ENCODE measurements at places on chromosomes 1 and 21. TPM values are rescaled to one million over a fixed set of nuclear protein-coding genes. Genes with fewer than 3 reads are reported as not detected.

GRCh38 chr1:109470245-109470644 is 3.9 kb downstream of the SYPL2 start:
- no peak for DNase-seq

GRCh38 chr1:181490740-181491712 is 7.7 kb downstream of the CACNA1E start:
- DNase-seq: no peak

DNA sequence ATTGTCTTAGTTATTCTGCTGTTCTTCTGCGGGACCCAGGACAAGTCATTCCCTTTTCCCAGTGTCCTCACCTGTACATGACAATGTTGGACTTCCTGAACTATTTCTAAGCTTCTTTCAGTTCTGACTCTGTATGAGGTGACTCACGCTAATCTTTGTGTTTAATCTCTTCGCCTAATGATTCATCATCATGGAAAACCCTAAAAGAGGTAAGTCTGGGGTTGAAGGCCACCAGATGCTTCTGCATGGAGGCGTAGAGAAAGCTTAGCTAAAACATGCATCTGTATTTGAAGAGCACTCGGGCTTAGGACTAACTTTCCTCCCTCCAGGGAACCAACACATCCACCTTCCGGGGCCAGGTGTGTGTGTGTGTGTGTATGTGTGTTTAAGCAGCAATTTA is 7.4 kb downstream of the SPRR5 start:
- DNase-seq: no peak

- peak; percentile 98 for DNase-seq
These were observed at the start of gene FAM89A for GRCh38 chr1:231040019-231040799. FAM89A (minus strand) TSS chr1:231040254; CDS start chr1:231040211, 43 bp downstream.

GRCh38 chr1:109814993-109815786 is 51.5 kb upstream of the EPS8L3 start:
- DNase-seq: peak; percentile 3

- DNase-seq: no peak
These were observed 14.0 kb downstream of the SLC37A1 start for GRCh38 chr21:42527489-42528158.

GRCh38 chr1:109241841-109242345 is 7.4 kb upstream of the CELSR2 start:
- no peak for DNase-seq

DNA sequence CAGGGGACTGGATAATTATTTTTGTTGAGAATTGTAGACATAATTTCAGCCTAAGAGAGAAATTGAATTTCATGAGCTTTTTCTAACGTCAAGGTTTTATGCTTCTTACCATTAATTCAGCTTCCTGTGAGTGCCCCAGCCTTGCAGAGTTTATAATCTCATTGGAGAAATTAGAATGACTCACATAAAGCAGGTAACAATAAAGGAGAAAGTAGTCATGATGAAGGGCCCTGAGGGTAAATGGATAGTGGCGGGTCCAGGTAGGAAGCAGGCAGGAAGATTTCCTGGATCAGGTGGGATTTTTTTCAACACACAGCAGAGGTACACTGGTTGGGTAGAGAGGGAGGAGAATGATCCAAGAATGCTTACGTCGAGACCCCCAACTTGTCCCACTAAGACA is 311.4 kb downstream of the BARHL2 start:
- DNase-seq: no peak

- no peak for DNase-seq
These were observed 1.3 kb upstream of the CC2D1B start for GRCh38 chr1:52367272-52367671.

GRCh38 chr1:198291036-198291435 is 134.2 kb downstream of the NEK7 start:
- no peak for DNase-seq

- DNase-seq: no peak
These were observed 90.6 kb upstream of the CNIH3 start for GRCh38 chr1:224525411-224526040.

DNA sequence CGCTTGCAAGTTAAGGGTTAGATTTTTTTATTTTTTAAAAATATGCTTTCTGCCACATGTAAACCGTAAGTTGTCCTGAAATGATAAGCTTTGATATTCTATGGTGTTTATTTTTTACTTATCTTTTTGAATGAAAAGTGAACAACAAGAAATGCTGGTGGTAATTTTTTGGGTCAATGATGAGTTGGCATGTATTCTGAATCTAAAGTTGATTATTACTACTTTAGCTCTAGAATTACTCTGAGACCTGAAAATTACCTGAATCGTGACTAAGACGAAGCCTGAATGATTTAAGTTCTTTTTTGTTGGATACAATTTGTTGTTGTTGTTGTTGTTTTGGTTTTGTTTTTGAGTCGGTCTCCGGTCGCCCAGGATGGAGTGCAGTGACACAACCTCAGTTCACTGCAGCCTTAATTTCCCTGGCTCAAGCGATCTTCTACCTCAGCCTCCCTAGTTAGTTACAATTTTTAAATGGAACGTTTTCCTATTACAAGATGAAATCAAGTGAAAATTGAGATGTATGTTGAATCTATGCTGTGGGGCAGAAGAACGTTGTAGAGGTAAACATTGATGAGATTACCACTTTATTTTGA is 941 bp downstream of the RABGGTB start:
- peak; percentile 29 for DNase-seq

GRCh38 chr1:25019337-25020172 is 89.5 kb upstream of the RUNX3 start:
- no peak for DNase-seq

GRCh38 chr1:184409011-184409410 is 22.2 kb downstream of the C1orf21 start:
- no peak for DNase-seq

DNA sequence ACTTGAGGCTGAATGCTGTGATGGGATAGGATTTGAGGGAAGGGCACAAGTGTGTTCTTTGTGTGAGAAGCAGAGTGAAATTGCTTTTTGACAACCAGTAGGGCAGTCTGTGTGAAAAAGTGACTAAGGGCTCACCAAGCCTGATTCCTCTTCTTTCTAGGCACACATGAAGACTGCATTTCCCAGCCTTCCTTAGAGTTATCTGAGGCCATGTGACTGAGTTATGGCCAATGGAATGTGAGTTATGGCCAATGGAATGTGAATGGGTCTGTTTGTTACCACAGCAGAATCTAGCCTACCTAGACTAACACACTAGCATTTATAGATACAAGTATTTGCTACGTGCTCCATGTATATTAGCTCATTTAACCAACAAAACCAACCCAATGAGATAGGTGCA is 35.3 kb upstream of the DIRAS3 start:
- DNase-seq: no peak

GRCh38 chr1:90722874-90723589 is 5.9 kb upstream of the BARHL2 start:
- no peak for DNase-seq

- DNase-seq: no peak
These were observed 9.1 kb upstream of the C1QA start for GRCh38 chr1:22627331-22627730.

DNA sequence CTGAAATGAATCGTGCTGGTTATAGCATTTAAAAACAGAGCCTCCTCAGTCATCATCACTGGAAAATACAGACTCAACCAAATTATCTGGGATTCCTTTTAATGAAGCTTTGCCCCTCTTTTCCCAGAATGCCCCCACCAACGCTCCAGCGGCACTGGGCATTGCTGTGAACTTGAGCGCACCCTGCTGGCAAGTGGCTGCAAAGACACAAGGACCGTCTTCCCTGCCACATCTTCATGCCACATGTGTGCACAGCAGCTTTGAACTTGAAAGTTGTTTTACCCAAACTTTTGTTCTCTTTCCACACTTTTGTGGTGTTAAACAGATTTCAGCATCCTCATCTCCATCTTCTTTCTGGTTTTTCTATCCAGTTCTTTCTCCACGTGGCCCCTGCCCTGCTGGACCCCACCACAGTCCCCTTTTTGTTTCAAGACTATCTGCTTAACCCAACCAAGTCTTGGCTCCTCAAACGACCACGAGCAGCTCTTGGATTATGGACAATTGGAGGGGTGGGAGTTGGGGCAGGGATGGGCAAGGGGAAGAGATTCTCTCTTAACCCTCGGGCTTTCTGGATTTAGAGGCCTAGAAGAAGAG is 12.8 kb upstream of the LMX1A start:
- peak; percentile 77 for DNase-seq

- no peak for DNase-seq
These were observed 437.8 kb downstream of the PTBP2 start for GRCh38 chr1:97159342-97159741.

DNA sequence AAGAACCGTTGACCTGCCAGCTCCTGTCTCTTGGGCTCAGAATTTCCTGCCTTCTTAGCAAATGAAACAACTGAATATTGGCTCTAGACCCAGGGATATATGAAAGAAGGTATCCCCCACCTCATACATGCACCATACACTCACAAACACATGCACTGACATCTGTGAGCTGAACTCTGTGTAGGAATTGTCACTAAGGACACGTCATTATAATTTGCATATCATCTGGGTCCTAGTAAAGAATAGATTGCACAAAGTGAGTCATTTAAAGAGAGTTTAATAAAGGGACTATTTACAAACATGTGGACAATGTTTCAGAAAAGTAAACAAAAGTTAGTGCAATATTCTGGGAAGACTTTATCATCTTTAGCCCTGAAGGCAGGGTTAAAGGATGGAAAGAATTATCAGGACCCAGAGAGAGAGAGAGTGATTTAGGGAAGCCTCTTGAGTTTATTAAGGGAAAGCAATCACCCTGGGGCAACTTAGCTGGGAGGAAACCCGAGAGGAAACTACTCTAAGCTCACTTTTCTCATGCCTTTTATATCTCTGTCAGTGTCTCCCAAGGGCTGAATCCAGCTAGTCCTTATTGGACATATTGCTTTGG is 74.1 kb upstream of the PLA2G4A start:
- DNase-seq: no peak

- no peak for DNase-seq
These were observed 378.4 kb downstream of the SETD4 start for GRCh38 chr21:35681946-35682345.

DNA sequence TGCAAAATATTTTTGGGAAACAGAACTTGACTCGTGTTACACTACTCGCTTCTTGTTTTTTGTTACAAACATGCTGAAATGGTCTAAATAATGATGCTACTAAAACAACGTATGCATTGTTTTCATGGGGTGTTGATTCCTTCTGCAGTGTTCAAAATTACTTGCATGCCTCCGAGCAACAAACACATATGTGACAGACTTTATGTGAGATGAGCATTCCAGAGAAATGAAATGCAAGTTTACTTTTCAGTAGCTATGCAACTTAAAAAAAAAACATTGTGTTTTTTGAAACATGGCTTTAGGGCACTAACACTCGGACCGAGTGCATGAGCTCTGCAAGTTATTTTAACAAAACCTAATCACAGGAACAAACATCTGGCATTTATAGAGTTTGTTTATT is 84.8 kb downstream of the CAMTA1 start:
- no peak for DNase-seq

- DNase-seq: peak; percentile 5
These were observed 258.3 kb downstream of the SPATA17 start for GRCh38 chr1:217889401-217889800.

DNA sequence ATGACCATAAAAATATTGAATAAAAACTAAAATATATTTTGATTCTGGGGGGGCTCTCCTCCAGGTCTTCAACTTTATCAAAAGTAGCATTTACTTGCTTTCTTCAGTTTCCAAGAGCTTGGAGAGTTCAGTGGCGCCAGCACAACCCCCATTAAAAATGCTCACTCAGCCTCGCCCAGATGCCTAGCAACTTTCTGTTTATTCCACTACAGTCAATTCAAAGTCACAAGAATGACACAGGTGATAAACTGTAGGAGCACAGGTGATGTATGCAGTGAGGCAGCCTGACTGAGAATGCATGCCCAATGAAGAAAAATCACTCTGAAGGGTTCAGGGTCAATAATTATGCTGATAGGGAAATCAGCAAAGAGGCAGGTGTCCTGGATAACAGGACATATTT is 159.4 kb upstream of the ATP1B1 start:
- DNase-seq: no peak

- no peak for DNase-seq
These were observed 204.4 kb downstream of the PLA2G4A start for GRCh38 chr1:187032982-187033692.

- DNase-seq: no peak
These were observed 688.4 kb downstream of the USP25 start for GRCh38 chr21:16418226-16418625.

GRCh38 chr1:225670806-225671733 is 18.1 kb upstream of the ENAH start:
- DNase-seq: no peak

DNA sequence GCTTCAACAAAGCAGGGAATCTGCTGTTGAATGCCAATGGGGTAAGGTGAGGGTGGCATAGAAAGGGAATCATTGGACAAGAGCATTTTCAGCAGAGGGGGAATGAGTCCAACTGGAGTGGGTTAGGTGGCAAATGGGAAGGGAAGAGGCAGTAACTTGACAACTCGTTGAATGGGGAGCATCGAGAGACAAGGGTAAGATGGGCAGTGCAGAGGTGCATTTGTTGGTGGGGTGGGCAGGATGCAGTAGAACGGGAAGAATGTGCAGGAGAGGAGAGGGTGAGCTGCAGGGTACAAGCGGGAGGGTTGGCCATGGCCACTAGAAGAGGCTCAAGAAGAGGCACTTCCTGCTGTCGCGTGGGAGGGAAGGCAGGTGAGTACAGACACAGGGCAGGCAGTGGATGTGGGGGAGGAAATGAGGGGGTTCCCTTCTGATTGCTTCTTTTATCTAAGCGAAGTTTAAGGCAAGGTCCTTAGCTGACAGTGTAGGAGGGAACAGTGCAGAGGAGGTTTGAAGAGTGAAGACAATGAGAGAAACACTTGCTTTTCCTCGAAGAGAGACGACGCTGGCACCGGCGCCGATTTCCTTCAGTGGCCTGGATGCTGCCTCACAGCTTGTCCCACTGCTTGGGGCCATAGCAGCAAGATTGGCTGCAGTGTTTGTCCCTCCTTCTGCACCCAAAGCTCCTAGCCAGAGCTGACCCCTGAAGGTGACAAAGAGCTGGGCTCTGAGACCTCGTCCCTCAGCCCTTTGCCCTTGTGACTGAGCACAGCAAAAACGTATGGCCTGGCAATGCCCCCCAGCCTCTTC is 3.2 kb upstream of the IKBKE start:
- no peak for DNase-seq

The C21orf58 gene
- 29.1 TPM for total RNA-seq

The RGL1 gene
- 0.07 TPM for total RNA-seq

The CAMK1G gene
- not detected for total RNA-seq

The ORC1 gene
- total RNA-seq: 65.8 TPM

The ZBTB8B gene
- total RNA-seq: not detected

The LCK gene
- 0.38 TPM for total RNA-seq

The YARS1 gene
- 306 TPM for total RNA-seq

The PGD gene
- total RNA-seq: 339 TPM

The MROH9 gene
- total RNA-seq: not detected

The CELA3B gene
- total RNA-seq: 3.1 TPM

The LHX8 gene
- not detected for total RNA-seq

The APCS gene
- total RNA-seq: 0.29 TPM

The VPS45 gene
- total RNA-seq: 27.4 TPM

The SIK1 gene
- 4.3 TPM for total RNA-seq
